Lung microvascular endothelial cell (primary cell): ENCODE measurements at places on chromosomes 11 and 22. TPM values are rescaled to one million over a fixed set of nuclear protein-coding genes. Genes with fewer than 3 reads are reported as not detected.

Gene FREY1
- total RNA-seq: 0.44 and 0.99 TPM in 2 replicates

Gene OR51B2
- not detected in 2 replicates for total RNA-seq

Gene ARFGAP3
- 45.8 and 55.2 TPM in 2 replicates for total RNA-seq

Gene OR5B21
- total RNA-seq: not detected in 2 replicates

Gene UPK3A
- total RNA-seq: not detected in 2 replicates

Gene APOL5
- total RNA-seq: not detected in 2 replicates

Gene HPS5
- 16.6 and 28.2 TPM in 2 replicates for total RNA-seq

Gene MAP6
- total RNA-seq: 0.20 and 0.22 TPM in 2 replicates

Gene LYVE1
- 101 and 140 TPM in 2 replicates for total RNA-seq

Gene CCDC15
- 1.5 and 1.6 TPM in 2 replicates for total RNA-seq

Gene OR52E8
- total RNA-seq: not detected in 2 replicates

DNA sequence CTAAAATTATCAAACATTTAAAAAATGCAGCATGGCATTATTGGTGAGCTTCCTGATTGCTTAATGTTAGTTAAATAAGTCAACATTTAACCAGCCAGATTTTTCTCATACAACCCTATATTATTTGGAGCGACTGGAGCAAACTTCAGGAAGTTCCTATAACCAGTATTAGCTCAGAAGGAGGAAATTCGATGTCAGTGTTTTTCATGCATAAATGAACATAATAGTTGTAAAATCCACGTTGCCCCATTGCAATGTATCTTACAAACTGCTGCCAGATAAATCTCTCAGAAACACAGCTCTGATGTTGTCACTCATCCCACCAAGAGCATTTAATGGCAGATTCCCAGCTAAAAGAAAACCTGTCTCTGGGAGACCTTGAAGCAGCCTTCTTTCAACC is 278.5 kb downstream of the CASP12 start:
- DNase-seq: no peak

GRCh38 chr11:2475136-2475918 is 30.5 kb downstream of the KCNQ1 start:
- no peak for DNase-seq

- DNase-seq: no peak
Observed at GRCh38 chr22:35611891-35612576, 5.1 kb downstream of the MB start.

DNA sequence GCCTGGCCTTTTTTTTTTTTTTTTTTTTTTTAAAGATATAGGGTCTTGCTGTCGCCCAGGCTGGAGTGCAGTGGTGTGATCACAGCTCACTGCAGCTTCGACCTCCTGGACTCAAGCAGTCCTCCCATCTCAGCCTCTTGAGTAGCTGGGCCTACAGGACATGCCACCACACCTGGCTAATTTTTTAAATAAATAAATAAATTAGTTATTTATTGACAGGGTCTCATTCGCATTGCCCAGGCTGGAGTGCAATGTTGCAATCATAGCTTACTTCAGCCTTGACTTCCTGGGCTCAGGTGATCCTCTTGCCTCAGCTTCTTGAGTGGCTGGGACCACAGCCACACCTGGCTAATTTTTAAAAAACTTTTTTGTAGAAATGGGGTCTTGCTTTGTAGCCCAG is 10.5 kb downstream of the AP2A2 start:
- no peak for DNase-seq

- DNase-seq: no peak
Observed at GRCh38 chr11:127308291-127308690, 307.7 kb upstream of the KIRREL3 start.

GRCh38 chr11:112835591-112836255 is 125.5 kb upstream of the NCAM1 start:
- DNase-seq: no peak

GRCh38 chr11:2796508-2797113 is 89.0 kb downstream of the CDKN1C start:
- DNase-seq: no peak

- no peak for DNase-seq
Observed at GRCh38 chr11:119157063-119157462, 8.2 kb downstream of the ABCG4 start.

DNA sequence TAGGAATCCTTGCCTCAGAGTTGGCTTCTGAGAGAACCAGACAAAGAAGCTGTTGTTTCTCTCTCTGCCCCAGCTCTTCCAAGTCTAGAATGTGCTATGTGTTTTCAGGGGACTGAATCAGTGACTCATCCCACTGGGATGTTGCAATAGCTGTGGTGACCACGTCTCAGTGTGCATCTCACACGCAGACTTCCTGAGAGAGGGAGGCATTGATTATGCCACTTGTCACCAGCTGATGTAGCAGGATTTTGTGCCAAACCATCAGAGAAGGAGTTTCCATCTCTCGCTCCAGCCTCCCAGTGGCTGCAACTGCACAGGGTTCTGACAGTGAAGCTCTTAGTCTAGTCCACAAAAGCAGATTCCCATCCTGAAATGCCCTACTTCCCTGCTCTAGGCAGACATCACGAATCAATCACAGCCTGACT is 455.8 kb downstream of the MIAT start:
- peak; percentile 80 for DNase-seq

DNA sequence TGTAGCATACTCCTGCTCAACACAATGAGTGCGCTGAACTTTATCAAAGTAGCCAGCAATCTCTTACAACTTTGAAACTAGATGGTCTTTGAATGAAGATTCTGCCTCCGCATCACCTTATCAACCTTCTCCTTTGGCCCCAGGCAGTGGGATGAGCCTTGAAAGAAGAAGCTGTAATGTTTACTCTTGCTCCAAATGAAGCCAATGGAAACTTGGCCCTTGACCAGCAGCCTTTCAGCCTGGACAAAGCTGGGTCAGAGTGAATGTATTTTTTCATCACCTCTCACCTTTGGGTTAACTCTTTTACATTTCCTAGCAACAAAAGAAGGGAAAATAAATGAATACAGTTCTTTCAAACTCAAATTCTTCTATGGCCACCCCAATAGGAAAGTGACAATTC is 359.1 kb downstream of the KCNA4 start:
- no peak for DNase-seq

GRCh38 chr11:56197367-56197766 is 20.9 kb downstream of the OR5J2 start:
- no peak for DNase-seq

- no peak for DNase-seq
Observed at GRCh38 chr11:79708319-79708932, 267.6 kb upstream of the TENM4 start.

GRCh38 chr22:41523464-41524221 is 20.6 kb downstream of the POLR3H start:
- DNase-seq: peak; percentile 45

- DNase-seq: peak; percentile 63
Observed at GRCh38 chr11:31870609-31871309, 59.6 kb upstream of the PAX6 start.

GRCh38 chr11:5237420-5237819 is 3.1 kb upstream of the HBD start:
- no peak for DNase-seq

DNA sequence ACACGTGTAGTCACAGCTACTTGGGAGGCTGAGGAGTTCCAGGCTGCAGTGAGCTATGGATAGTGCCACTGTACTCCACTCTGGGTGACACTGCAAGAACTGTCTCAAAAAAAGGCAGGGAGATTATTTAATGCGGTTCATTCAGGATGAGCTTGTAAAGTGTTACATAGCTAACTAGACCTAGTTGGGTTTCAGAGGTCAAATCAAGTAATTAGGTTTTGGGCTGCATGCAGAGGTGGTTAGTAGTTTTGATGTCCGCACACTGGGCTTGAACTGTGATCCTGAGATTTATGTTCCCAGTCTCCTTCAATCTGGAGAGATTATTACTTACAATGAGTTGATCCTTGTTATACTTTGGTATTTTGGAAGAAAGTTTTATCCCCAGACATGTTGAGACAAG is 2.1 kb upstream of the RBM4 start:
- DNase-seq: no peak

DNA sequence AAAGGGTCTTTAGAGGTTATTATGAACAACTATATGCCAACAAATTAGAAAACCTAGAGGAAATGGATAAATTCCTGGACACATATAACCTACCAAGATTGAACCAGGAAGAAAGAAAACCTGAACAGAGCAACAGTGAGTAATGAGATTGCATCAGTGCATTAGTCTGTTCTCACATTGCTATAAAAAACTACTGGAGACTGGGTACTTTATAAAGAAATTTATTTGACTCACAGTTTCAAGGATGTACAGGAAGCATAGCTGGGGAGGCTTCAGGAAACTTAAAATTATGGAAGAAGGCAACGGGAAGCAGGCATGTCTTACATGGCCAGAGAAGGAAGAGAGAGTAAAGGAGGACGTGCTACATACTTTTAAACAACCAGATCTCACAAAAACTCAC is 70.8 kb upstream of the GNAZ start:
- no peak for DNase-seq

DNA sequence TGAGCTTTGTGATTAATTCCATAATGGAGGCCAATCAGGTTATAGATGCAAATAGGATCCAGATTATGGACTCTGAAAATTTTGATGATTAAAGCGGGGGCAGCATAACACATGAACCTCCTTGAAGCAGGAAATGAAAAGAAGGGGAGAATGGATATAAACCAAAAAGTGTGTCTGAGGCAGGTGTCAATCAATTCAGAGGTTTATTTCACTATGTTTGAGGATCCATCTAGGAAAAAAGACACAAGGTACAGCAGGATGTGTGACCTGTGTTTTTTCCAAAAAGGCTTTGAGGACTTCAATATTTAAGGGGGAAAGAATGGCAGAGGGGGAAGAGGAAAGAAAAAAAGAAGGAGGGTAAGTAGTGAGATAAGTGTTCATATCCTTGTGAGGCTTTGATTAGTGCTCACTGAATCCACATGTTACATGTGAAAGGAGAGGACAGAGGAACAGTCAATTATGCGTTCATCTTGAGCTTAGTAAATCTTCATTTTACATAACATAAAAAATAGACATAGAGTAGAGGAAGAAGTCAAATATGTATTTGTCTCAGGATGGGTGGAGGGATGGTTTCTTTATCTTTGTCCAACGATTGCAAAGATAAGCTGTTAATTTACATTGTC is 34.1 kb downstream of the MS4A2 start:
- DNase-seq: no peak
